ENCODE measurements at places on chromosomes 3 and 15.

- no peak for DNase-seq
These were observed 26.3 kb downstream of the DPH6 start for GRCh38 chr15:35519541-35520149.

DNA sequence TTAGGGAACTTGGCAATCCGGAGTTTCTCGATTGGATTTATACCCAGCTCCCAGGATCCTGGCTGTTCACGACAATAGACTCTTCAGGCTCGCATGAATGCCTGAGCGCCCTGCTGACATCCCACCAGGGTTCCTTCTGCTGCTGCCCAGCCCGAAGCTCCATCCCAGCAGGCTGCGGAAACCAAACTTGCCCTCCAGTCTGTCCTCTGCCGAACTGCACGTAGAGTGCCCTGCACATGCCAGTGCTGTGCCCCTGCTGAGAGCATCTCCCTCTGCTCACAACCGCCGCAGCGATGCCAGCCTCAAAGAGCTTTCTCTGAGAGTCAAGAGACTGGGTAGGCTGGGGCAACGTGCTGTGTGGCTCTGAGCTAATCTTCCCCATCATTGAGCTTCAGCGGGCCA is 6.9 kb downstream of the ADAMTS7 start:
- peak; percentile 48 for DNase-seq

DNA sequence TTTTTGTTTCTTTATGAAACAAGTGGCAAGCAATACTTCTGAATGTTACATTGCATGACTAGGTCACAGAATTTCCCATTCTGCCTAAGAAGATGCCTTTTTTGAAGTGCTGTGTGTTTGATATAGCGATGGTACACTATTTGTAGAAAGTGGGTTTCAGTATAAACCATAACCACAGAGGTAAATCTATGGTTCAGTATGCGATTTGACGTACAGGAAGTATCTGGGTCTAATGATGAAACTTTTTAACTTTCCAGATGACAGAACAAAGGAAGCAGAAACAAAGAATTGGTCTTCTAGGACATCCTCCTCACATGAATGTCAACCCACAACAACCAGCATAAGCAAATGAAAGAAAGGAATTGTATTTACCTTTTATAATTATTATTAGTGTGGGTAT is 133.4 kb upstream of the BHLHE40 start:
- no peak for DNase-seq

DNA sequence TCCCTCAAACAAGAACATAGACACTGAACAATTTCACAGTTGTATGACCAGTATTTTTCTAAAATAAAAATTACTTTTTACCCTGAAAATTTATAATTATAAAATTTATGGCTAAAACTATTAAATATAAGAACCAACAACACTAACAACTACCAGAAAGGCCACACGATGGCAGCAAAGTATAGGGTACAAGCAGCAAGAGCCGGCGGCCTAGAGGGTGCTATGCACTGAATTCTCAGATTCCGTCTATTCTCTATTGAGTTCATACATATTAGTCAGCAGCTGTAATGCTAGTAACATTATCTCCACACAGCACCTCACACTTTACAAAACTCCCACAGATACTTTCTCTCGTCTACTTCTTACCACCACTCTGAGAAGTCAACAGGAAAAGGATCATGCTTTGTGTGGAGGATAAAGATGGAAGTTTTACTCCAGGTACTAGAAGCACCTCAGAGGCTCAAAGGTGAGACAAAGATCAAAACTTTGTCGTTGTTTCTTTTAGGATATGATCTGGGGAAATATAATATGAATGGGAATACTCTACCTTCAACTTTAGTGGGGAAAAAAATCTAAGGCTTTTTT is 160.5 kb downstream of the FGF12 start:
- DNase-seq = peak; percentile 65

- DNase-seq = no peak
These were observed 364.7 kb upstream of the TGFBR2 start for GRCh38 chr3:30241721-30242120.

DNA sequence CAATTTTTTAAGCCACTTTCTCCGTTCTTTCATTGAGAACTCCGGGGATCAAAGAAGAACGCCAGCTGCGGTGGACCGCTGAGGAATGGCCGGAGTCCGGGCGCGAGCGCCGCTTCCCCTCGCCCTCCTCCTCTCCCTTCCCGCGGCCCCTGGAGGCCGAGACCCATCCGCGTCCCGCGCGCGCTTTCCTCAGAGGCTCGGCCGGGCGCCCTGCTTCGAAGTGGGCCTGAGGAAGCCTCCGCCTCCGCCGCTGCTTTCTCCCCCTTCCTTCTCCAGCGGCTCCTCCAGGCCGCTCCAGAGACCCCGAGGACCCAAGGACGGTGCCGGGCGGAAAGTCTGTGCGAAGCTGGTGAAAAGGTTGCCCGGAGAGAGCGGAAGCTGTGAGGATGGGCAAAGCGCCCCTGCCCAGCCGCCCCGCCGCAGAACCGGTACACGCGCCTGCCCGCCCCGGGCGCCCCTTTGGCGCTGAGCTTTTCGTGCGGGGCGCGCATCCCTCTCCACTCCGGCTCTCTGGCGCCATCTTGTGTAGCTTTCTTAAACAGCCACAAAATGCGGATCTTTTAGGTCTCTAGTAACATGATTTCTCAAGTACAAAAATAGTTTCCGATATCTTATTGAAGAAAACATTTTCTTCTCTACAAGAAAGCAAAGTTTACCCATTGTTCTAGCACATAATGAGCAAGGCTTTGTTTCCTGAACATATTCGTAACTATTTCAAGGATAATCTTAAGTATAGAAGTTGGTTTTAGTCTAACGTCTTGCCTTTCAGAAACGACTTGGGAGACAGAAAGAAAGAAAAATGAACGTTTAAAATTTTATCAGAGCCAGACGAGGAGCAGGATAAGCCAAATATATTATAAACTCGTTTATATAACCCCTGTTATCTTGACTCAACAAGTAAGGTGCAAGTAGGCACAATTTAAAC is 59.2 kb upstream of the FAM174B start:
- peak; percentile 80 for DNase-seq

DNA sequence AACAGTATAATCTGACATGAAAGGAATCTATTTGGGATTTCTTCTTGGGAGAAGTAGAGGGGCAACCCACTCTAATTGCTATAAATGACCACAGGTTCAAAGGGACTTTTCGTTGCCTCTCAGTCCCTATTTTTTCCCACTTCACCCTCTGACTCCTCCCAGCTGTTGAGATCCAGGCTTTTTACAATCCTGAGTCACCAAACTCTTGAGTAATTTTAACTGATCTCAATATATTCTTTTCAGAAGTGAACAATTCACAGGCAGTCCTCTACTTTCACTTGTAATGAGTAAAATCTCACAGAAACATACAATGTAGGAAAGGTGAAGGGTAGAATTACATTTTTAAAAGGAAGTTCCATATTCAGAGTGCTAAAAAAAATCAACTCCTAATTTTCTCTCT is 44.6 kb downstream of the EIF4E3 start:
- DNase-seq = no peak

- no peak for DNase-seq
These were observed 17.6 kb downstream of the SLC6A20 start for GRCh38 chr3:45778761-45779201.

DNA sequence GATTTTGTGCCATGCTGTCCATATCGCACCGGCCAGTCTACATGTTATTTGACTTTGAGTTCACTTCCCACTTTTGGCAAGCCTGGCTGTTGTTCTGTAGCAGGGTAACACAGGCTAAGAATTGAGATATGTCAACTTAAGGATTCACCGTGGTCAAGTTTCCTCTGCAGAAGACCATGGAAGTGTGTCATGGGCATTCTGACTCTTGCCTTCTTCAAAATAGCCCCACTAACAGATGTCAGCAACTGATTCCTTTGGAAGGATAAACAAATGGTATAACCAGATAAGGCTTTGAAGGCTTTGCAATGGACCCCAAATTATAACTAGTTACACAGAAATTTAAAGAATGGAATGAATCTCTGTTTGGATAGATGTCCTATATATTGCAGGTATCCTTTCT is 20.1 kb upstream of the CD47 start:
- DNase-seq = no peak

DNA sequence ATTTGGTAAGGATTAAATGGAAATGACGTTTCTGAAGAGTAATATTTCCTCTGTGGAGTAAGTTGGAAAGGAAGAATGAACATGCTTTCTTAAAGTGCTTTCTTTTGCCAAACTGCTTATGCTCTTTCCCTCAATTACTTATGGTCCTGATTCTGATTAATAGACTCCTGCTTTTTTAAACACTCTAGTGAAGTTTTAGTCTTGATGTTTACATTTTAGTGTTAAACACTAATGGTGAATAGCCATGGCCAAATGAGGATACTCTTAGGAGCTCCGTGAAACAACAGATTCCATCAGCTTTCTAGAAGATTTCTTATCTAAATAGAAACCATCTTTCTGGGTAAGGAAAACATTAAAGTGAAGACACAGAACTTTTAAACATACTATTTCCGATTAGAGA is 117.6 kb downstream of the P3H2 start:
- DNase-seq = no peak

GRCh38 chr15:69328739-69329138 is 30.0 kb downstream of the PAQR5 start:
- DNase-seq = no peak

GRCh38 chr3:110026421-110026820 is 689.1 kb upstream of the DPPA4 start:
- DNase-seq = no peak

DNA sequence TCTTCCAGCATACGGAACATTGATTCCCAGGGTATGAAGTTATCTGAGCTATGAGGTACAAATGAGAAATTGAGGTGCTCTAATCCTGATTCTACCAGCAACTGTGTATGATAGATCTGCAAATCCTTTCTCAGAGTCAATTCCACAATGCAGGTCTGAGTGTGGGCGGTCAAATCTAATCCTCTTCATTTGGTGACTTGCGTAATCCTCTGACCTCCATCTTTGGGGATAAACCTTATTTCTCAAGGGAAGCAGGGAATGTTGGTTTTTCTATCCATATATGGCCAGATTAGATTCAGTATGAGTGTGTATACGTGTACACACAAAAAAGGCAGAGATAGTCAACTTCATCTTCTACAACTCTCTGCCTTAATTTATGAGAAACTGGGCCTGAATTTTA is 348.4 kb upstream of the IL12A start:
- DNase-seq = no peak

DNA sequence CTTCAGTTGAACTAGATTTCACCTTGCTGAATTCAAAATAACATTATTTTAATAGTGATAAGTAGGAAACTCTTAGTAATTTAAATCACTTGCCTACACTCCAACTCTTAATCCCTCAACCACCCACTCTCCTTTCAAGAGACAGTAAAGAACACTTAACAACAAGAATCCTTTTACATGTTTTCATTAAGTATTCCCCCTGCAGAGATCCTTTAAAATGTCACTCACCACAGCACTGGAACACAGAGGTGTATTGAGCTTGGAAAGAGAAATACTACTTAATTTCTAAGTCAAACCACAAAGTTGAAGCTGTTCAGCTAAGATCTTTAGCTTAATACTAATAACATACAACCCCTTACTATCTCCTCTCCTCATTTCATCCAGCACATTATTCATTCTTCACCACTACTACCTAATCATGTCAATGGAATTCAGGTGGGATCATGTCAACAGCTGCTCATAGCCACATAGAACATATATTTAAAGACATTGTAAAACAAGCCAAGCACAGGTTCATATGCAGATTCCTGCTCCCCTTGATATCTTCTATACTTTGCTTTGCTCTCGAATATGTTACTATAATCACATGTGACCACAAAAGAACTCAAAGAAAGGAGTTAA is 40.5 kb downstream of the IMPG2 start:
- DNase-seq = no peak

- DNase-seq = no peak
These were observed 214.6 kb downstream of the KCNAB1 start for GRCh38 chr3:156334841-156335545.

GRCh38 chr3:109155828-109156227 is 19.3 kb downstream of the C3orf85 start:
- DNase-seq = no peak

DNA sequence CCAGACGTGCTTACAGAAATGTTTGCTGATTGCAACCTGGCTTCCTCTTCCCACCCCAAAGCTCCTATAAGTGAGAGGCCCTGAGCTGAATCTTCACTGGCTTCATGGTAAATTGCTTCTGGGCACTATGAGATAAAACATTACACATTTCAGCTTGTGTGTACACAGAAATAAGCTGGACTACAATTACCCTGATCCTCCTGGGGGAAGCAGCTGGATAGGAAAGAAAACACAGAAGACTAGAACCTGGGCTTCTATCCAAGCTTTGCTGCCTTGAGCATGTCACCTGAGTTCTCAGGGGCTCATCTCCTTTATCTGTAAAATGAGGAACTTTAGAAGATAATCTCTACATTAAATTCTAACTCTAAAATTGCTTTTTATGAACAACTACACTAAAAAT is 40.3 kb downstream of the THBS1 start:
- DNase-seq = no peak

DNA sequence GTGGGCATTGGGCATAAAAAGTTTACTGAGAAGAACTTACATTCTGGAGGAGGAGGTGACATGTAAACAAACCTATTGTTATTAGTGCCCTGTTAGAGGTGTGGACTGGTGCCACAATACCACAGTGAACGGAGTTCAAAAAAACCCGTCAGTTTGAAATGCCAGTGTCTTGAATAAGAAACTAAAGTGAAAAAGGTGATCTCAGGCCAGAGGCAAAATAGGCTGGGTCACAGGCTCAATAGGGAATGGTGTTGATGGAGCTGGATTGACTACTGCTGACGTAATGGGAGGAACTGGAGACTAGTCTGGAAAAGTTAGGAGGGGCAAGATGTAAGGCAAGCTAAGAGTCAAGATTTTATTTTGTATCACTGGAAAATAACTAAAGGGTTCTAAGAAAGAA is 1.6 kb upstream of the DCBLD2 start:
- no peak for DNase-seq

DNA sequence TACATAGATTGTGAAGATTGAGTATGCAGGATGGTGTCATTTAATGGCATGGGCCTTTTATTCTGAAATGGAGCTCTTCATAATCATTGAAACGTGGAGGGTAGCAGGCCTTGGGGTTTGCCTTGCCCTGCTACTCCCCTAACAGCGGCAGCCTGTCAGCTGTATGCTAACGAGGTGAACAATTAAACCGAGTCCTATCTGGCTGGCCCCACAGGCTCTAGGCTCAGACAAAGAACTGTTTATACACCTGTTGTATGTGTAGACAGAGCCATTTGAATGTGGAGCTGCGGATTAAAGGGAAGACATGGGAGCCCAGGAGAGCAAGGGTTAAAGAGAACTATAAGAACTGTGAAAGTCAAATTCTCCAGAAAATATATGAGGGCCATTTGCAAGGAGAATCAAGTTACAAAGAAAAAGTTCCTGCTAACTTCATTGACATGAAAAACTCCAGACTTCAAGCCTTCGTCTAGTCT is 116.7 kb upstream of the CGNL1 start:
- DNase-seq = no peak

DNA sequence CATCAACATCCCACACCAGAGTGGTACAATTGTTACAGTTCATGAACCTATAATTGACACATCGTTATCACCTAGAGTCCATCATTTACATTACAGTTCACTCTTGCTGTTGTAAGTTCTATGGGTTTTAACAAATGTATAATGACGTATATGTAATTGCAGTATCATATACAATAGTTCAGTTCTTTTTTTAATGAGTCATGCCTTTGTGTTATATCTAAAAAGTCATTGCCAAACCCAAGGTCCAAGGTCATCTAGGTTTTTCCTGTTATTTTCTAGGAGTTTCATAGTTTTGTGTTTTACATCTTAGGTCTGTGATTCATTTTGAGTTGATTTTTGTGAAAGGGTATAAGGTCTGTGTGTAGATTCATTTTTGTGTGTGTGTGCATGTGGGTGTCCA is 160.9 kb upstream of the GALNT15 start:
- no peak for DNase-seq
